OCI-LY7 (cell line): ENCODE measurements at places on chromosomes 2 and 18.

- no peak for DNase-seq
Measured at GRCh38 chr2:105248316-105249070, 7.0 kb downstream of the GPR45 start.

- peak; percentile 79 for DNase-seq
Measured at GRCh38 chr2:96241900-96242611, 23.7 kb downstream of the TMEM127 start.

DNA sequence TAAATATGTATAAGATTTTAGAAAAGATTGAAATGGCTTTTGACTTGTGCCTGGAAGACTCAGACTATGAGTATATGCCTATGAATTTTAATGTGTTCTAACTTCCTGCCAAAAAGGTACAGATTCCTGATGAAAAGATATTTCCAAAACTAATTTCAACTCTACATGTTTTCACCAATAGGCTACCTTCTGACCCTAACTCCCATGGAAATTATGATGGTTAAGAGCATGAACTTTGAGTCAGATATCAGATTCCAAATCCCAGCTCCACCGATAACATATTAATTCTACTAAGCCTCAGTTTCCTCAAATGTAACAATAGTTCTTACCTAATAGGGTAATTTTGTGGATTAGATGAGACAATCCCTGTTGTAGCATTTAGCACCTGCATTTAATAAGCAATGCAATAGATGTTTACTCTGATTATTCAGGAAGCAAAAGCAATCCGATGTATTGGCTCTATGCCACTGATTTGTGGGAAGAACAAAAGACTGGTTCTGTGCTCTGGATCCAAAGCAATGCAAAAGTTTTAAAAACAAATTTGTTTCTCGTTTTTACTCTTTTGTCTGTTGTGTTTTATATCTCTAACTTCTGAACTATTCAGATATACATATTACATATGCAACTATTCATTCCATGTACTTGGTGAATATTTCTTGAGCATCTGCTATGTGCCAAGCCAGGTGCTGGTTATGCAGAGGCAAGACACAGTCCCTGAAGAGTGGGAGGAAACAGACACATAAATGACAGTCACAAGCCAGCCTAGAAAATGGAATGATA lies 115.4 kb downstream of the GATA6 start:
- no peak for DNase-seq

DNA sequence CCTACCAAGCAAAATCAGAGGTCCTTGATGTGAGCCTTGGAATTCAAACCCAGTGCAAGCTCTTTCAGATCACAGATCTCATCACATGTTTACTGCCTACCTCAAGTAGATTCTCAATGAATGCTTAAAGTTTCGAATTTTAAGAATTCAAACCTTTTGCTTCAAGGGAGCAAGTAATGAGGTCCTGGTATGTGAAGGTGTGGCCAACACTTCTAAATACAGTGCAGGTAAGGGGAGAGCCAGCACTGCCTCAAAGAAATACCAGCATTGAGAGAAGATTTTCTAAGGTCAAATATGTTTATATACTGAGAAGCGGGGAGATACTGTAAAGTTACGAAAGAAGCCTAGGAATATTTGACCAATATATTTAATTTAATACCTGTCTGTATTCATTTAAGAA lies 19.7 kb upstream of the RNF152 start:
- no peak for DNase-seq

- peak; percentile 23 for DNase-seq
Measured at GRCh38 chr2:29314816-29315571, 199.8 kb downstream of the CLIP4 start.

- DNase-seq: no peak
Measured at GRCh38 chr2:44397447-44398175, 35.9 kb downstream of the CAMKMT start.

DNA sequence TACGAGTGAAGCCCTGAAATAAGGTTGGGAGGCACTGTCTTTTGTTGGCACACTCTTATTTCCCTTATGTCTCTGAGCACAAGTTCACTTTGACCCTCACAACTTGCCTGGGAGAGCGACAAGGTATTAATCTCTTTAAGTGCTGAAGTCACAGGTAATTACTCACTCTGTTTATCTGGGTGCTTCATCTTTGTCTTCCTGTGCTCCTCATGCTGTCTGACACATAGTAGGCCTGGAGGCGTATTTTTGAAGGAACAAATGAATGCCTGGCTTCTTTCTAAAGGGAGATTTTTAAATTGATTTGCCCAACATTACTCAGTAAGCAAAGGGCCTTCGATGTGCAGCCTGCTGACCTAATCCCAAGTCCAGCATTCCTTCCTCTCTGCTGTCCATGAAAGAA lies 507.1 kb upstream of the TNP1 start:
- no peak for DNase-seq

- no peak for DNase-seq
Measured at GRCh38 chr2:69086466-69086865, 73.5 kb downstream of the ANTXR1 start.

- DNase-seq: no peak
Measured at GRCh38 chr18:72651033-72651432, 106.9 kb upstream of the CBLN2 start.

DNA sequence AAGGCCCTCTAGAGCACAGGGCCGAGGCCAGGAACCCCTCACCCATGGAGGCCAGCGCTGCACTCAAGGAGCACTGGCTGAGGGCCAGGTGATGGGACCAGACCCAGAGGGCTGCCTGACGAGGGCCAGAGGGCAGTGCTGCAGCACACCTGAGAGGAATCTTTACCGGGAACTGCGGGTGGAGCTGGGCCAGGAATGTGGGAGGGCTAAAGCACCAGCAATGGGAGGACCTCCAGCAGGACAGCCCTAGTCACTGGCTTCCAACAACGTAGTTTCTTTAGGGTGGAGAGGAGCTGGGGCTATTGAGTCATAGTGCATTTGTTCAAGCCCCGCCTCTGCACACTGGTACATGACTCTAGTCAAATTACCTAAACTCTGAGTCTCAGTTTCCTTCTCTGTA lies 143.4 kb downstream of the TMEM17 start:
- no peak for DNase-seq

- DNase-seq: no peak
Measured at GRCh38 chr2:138028538-138028937, 64.3 kb downstream of the HNMT start.

GRCh38 chr2:224976629-224977525 lies 65.4 kb downstream of the DOCK10 start:
- no peak for DNase-seq

- DNase-seq: no peak
Measured at GRCh38 chr2:236826606-236827156, 257.1 kb downstream of the ACKR3 start.

DNA sequence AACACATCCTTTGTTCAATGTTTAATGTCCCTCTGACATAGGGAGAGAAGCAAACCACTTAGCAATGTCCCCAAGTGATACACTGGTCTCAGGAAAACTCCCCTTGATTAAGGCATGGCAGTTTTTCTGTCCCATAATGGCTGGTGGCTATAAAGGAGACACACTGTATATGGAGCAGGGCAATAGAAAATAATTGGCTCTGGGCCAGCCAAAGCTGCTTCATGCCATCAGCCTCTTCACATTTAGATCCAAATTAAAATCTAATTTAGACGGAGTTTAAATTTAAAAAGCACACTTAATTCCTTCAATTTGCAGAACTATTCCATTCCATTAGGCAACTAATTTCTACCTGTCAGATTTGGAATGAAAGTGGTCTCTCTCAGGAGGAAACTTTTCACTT lies 638.1 kb downstream of the DSC3 start:
- no peak for DNase-seq

GRCh38 chr18:72342933-72343332 lies 201.2 kb downstream of the CBLN2 start:
- no peak for DNase-seq

- DNase-seq: no peak
Measured at GRCh38 chr2:159916511-159916910, 118.5 kb upstream of the CD302 start.

- DNase-seq: no peak
Measured at GRCh38 chr2:217902379-217903141, 100.2 kb downstream of the TNS1 start.
